ENCODE measurements at places on chromosomes 11 and 22.

- DNase-seq, result no peak
Measured at GRCh38 chr11:121091492-121092152, 9.4 kb upstream of the TECTA start.

DNA sequence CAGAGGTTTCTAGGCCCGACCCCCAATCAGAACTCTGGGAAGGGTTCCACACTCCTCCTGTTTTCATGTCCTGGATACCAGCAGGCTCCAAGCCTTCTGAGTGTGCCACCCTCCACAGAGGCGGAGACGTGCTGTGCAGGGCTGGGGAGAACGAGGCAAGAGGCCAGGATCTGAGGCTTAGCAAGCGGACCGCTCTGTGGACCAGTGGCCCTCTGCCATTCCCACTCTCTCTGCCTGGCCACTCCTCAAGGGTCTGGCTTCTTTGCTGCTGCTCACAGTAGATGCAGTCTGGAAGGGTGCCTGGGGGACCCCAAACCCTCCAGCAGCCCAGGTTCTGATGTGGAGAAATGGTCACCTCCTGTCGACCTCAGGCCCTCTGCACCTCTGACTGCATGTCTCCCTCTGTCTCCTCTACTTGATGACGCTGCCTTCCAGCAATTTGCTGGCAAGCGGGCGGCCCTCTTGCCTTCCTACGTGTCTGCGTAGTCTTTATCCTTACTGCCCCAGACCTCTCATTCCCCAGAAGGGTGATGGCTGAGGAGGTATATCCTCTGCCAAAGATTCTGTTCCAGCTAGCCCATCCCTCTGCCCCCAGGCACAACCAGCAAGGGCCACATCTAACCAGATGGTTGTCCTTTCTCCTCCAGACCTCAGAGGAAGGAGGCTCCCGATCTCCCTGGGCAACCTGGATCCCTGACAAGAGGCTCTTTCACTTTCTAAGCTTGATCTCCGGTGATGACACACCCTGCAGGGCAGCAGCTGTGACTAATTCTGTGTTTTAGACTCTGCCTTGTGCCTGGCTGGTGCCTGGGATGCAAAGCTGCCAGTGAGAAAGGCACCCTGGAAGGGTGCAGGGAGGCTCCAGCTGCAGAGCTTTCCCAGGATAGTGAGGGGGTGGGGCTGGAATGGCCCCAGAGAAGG lies 87.3 kb downstream of the NAT10 start:
- DNase-seq, result no peak

DNA sequence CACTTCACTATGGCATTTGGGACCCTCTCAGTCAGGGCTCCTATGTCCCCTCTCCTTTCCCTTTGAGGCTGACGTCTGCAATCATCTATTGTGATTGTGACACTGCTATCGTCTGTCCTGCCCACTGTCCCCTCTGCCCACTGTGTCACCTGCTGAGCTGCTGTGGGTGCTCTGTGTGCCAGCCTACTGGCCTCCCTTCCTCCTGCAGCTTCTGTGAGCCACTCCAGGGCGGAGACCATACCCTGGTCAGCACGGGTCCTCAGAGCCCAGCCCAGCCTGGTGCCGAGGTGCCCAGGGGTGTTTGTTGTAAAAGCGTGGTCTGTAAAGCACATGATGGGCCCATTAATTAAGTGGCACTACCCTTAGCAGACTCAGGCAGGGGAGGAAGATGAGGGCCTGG lies 29.4 kb downstream of the MPPED1 start:
- no peak for DNase-seq

- no peak for DNase-seq
Measured at GRCh38 chr11:46202149-46202548, 75.3 kb upstream of the CREB3L1 start.

- no peak for DNase-seq
Measured at GRCh38 chr11:84384731-84385130, 1098.6 kb upstream of the CCDC90B start.

DNA sequence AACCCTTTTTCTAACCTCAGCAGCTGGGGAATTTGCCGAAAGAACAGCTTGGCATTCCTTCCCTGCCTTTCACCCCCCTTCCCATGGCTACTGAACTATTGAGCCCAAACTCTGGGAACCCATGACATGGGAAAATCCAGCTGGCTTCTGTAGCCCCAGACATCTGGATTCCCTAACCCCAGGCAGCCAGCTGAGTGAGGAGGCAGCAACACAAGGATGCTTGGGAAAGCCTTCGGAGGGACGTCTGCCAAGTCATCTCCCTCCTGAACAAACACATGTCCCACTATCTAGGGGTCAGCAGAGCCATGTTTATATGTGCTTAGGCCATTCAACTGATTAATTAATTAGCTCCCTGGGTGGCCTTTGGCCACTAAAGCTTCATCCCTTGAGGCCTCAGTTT lies 21.6 kb downstream of the LRRC55 start:
- no peak for DNase-seq

- DNase-seq, result no peak
Measured at GRCh38 chr11:693887-694562, 997 bp downstream of the DEAF1 start.

DNA sequence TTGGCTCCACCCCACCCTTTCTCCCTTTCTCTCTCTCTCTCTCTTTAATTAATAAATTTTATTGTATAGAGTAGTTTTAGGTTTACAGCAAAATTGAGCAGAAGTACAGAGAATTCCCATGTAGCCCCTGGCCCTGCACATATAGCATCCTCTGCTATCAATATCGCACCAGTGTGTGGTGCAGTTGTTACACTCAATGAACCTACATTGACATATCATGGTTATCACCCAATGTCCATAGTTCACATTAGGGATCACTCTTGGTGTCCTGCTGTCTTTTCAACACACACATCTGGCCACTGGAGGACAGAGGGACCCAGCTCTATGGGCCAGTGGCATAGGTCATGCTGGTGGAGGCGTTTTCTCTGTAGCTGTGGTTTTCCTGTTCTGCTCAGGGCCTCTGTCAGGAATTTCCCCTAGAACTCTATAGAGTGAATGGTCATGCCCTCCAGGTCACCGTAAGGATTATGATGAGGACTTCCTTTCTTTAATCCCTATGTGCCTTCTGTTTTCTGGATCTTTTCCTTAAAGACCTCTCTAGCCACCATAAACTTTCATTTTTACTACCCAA lies 98.2 kb upstream of the NAV2 start:
- no peak for DNase-seq

DNA sequence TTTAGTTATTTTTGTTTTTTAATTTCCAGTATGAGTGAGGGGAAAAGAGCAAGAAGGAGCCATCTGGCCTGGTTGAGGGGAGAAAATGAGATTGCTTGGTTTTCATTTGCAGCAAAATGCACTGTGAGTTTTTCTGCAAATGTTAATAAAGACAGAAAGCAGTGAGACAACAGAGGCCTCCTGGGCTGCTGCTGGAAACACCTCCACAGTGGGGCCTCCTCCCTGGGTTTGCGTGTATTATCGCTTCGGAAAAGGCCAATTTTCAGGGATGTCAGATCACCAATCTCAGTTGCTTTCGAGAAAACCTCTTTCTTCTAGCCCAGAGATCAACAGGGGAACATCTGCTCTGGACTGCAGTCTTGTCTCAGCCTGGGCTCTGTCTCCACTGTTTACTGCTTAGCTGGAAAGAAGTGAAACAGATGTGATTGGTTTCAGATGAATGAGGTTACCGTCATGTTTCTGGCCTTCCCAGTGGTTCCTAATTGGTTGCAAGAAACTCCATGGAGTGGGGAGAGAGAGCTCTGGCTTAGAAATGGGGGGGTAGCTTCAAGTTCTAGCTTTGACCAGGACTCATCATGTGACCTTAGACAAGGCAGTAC lies 17.3 kb downstream of the TSPAN18 start:
- no peak for DNase-seq

DNA sequence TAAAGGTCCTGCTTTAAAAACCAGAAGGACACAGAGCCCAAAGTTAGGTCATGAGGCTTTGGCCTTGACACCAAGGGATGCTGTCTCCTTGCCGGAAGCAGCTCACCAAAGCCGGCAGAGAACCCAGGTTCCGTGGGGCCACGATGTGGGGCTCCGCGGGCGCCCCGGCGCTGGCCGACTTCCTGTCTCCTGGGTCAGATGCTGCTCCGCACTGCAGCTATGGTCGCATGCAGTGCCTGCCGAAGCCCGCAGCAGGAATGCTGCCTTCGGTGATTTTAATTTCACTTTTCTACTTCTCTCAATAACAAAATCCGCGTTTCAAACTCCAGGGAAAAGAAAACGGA lies 454 bp upstream of the OTUB1 start:
- no peak for DNase-seq

DNA sequence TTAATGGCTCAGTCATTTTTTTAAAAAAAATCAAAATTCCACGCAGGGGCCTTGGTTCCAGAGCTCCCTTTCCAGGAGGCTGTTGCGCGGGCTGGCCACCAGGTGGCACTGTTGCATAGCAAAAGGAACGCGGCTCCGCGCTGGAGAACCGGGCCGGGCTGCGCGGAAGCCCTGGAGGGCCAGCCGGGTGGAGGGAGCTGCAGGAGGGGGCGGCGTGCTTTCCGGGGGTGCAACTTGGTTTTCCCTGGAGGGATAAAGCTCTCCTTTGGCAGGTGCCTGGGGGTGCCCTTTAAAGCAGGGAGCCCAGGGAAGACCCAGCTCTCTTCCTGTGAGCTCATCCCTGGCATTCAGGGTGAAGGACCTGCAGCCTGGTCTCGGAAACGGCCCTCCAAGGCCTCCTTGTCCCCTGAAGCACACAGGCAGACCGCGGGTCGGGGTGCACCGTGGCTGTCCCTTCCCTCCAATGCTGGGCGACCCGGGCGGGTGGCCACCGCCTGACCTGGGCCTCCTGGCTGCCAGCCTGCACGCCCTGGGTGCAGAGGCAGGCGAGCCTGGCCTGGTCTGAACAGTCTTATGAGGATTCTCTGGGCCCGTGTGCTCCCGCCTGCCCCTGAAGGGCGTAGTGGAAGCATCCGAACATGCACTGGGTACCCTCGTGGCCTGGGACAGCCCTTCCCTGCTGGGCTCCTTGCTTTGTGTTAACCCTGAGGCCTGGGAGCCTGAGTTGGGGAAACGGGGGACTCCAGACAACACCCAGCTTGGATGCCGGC lies 23.4 kb downstream of the KRTAP5-5 start:
- peak; percentile 28 for DNase-seq

DNA sequence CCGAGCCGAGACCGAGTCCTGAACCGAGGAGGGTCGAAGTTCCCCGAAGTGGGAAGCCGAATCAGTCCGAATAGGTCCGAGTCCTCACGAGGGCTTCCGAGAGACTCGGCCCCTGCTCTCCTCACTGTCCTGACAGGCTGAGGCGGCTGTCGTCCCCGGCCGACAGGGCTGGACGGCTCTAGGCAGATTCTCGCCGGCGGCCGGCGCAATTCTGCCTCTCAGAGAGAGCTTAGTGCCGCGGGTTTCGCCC lies 191 bp upstream of the DEAF1 start:
- no peak for DNase-seq

DNA sequence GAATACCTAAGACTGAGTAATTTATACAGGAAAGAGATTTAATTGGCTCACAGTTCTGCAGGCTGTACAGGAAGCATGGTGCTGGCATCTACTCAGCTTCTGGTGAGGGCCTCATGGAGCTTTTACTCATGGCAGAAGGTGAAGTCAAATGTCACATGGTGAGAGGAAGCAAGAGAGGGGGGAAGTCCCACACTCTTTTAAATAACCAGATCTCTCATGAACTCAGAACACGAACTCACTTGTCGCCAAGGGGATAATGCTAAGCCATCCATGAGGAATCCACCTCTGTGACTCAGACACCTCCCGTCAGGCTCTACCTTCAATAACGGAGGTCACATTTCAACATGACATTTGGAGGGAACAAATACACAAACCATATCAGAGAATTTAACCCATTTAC lies 42.2 kb downstream of the BIRC2 start:
- DNase-seq, result no peak

DNA sequence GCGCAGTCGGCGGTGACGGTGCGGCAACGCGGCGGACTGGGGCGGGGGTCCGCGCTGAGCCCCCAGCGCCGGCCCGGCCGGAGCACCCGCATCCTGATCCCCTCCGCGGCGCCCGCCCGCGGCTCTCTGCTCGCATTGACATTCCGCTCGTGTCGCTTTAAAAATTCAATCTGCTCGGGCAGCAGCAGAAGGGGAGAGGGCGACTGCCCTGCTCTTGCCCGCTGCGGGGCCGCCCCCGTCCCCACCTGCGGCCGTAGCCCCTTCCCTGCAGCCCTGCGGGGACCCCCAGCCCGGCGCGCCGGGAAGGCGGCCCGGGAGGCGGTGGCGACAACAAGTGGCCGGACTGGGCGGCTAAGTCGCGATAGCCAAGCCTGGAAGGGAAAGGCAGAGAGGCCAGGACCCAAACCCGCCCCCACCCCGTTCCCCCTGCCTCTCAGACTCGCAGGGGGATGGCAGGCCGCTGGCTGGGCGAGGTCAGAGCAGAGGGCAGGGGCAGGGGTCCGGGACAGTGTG lies 1.1 kb downstream of the CABP7 start:
- no peak for DNase-seq

GRCh38 chr11:133168016-133168415 lies 364.3 kb downstream of the OPCML start:
- no peak for DNase-seq

GRCh38 chr11:86014221-86014620 lies 54.7 kb downstream of the PICALM start:
- no peak for DNase-seq

- DNase-seq, result no peak
Measured at GRCh38 chr11:65718964-65719492, 1.6 kb downstream of the RNASEH2C start.

DNA sequence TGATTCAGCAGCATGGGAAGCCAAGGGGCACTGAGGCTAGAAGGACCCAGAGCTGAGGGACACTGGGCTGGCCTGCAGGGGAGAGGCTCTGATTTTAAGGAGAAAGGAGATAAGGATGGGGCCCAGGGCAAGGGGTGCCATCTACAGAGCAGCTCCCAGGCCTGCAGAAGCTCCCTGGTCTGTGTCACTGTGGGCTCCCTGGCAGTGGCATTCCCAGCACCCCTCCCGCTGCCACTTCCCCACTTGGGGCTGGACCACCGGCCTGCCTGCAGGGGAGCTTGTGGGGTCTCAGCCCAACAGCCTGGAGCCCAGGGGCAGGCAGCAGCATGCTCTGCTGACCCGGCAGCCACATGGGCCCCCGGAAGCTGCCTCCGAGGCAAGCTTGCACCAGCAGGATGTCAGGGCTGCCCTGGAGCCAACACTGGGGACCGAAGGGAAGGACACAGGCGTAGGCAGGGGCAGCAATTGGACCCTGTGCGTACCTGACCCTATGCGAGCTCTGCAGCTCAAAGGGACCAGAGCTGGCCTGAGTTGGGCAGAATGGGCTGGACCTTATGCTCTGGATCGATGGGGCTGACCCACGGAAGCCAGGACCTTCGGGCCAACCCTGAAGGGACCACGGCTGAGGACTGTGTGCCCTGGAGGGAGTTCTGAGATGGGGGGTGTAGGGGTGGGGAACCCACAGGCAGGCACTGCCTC lies 35.4 kb upstream of the WNT7B start:
- DNase-seq, result no peak

All from stimulated activated CD8-positive, alpha-beta memory T cell treated with anti-CD3 and anti-CD28 coated beads, Interleukin-4, amount 100 ng/mL, for 4 hours (primary cell).